Fibroblast of skin of right quadriceps (primary cell): ENCODE measurements at places on chromosomes 3 and 15.

GRCh38 chr15:66231394-66232266 lies 21.9 kb downstream of the MEGF11 start:
- peak; percentile 9 for DNase-seq

GRCh38 chr3:119703820-119704531 lies 1.2 kb downstream of the CFAP91 start:
- DNase-seq: no peak

- peak; percentile 47 for DNase-seq
Observed at GRCh38 chr3:29649815-29650547, 369.1 kb downstream of the RBMS3 start.

DNA sequence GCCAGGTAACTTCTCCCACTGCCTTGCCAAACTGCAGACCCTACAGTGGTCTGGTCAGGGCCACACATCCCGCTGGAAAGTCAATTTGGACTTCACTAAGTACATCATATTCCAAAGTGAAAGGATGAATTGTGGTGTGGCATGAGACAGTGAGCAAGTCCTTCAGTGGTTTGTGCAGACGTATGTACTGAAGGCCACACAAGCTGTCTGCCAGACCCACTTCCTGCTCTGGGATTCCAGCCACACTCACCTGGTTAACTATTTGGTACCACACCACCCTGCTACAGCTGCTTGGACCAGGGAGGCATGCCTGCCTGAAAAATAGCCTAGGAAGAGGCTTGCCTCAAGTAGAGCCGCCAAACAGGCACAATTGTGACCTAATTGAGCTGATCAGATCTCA lies 94.1 kb upstream of the STRIT1 start:
- DNase-seq: no peak

GRCh38 chr3:17257269-17257668 lies 372.5 kb downstream of the PLCL2 start:
- DNase-seq: no peak

DNA sequence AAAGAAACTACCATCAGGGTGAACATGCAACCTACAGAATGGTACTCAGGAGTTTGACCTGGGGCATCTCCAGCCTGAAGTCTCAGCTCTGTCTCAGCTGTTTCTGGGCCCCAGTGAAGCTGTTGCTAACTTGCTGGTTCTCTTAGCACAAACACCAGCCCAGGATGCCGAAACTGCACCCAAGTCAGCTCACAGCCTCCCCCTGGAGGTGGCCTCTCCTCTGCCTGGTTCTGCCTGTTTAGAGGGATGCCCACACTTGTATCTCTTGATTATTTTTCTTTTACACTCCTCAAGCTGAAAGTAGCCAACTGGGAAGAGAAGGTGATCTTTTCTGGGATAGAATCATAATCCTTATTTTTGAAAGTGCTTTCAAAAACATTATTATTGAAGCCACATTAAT lies 289.0 kb upstream of the RASGRP1 start:
- no peak for DNase-seq

GRCh38 chr3:177646749-177647148 lies 449.5 kb upstream of the TBL1XR1 start:
- DNase-seq: no peak

DNA sequence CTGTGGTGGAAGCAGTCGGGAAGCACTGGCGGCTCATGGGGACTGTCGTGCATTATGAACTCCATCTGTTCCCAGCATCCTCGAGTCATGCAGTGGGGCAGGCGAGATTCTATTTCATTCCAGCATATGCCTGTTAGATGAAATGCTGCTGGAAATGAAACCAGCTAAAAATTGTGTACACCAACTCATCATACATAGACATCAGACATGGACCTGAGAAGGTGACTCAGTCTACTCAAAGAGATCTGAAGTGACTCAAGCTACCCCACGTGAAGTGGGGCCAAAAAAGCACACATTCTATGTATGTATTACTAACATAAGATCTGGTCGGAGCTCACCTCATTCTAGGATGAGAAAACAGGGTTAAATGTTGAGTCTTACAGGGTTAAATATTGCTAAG lies 47.5 kb upstream of the FAM98B start:
- peak; percentile 29 for DNase-seq

DNA sequence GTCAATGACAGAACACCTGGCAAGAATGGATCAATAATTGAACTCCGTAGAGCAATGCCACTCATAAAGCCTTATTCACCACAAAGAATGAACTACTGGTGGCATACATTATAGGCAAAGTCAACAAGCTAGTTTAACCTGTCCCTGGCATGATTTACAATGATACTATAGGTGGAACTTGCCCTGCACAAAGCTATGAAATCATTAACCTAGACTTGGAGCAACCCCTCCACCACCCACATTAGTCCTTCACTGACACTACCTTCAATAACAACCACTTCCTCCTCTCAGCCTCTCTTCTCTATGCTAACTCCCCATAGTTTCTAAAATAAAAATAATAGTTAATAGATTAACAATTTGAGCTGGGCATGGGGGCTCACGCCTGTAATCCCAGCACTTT lies 54.4 kb downstream of the ACAP2 start:
- DNase-seq: no peak

DNA sequence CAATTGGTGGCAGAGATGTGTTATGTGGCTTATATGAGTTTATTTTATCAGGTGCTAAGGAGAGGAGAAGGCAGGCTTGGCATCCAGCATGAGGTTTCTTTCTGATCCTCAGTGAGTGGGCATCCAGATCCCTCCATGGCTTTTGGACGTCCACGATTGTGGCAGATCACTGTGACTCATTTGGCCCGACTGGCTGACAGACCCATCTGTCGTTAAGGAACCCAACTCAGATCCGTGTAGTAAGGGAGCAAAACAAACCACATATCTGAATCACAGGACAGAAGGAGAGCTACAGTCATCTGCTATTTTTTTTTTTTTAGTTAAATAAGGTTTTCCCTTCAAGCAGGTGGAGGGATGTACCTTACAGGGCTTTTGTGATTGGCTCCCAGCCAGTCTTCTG lies 197.0 kb upstream of the KCNH8 start:
- no peak for DNase-seq

DNA sequence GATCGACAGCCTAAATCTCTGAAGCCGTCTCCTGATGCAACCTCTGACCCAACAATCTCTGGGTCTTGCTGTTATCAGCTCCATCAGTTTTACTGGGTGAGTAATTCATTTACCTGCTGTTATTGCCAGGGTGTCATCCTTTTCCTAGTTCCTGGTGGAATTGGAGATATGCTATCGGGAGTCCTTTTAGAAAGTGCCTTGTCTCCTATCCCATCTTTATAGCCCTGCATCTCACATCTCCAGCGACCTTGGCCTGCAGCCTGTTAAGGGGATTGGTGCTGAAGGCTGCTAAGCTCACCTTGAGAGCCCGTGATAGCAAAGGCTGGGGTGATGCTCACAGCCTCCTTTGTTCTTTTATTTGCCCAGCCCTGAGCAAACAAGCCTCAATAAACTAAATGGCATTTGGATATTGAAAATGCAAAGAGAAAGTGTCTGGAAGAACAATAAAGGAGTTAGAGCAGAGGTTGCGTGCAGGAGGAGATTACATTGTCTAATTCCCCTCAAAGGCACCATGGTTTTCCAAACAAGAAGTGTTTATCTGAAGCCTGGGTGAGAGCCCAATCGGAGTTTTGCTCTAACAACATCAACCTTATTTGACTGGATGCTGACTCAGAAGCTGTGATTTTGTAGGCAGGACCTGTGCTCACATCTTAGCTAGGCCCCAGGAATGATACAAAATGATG lies 101.8 kb downstream of the RPLP1 start:
- DNase-seq: no peak

GRCh38 chr15:80929225-80929624 lies 60.4 kb downstream of the MESD start:
- DNase-seq: peak; percentile 71

DNA sequence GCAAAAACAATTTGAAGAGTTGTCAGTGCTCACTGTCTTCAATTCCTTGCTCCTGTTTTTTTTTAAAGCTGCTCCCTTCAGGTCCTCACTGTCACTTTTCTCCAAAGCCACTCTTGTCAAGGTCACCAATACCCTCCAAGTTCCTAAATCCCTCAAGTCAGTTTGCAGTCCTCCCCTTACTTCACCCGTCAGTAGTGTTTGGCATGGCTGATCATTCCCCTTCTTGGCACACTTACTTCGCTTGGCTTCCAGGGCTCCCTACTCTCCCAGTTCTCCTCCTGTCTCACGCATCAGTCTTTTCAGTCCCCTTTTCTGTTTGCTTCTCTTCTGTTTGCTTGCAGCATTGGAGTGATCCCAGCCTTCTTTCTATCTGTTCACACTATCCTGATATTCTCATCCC lies 25.5 kb downstream of the PLCL2 start:
- no peak for DNase-seq

GRCh38 chr3:10142707-10143560 lies 1.4 kb downstream of the VHL start:
- DNase-seq: no peak

GRCh38 chr3:10600296-10600714 lies 94.9 kb upstream of the ATP2B2 start:
- DNase-seq: no peak

- no peak for DNase-seq
Observed at GRCh38 chr3:50278123-50278879, 586 bp upstream of the LSMEM2 start.

DNA sequence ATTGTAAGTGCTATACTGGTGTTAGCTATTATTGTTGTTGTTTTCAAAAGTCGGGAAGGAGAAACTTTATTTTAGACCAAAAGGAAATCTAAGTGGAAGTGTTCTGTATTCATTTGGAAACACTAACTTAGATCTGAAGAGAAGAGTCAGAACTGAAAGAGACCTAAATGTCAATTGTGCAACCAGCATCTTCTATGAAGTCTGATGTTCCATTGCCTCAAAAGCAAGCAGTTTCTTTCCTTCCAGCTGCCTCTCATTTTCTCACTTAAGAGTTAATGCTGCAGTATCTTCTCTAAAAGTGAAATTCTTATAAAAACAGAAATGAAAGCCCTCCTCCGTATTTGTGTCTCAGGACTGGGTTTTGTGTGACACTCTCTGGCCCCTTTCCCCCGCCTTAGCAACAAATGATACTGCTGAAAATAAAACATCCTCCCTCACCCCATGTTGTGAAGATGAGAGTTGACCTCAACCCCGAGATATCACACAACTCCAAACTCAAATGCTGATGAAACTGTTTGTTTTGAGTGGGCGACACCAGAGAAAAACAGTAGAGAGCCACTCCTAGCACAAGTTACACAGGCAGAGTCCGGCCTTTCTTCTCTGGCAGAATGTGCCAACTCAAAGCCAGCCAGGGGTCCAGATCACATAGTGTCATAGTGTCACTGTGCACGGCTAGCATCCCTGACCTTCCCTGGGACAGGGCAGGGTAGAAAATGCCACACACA lies 48.9 kb downstream of the GLDN start:
- DNase-seq: no peak

DNA sequence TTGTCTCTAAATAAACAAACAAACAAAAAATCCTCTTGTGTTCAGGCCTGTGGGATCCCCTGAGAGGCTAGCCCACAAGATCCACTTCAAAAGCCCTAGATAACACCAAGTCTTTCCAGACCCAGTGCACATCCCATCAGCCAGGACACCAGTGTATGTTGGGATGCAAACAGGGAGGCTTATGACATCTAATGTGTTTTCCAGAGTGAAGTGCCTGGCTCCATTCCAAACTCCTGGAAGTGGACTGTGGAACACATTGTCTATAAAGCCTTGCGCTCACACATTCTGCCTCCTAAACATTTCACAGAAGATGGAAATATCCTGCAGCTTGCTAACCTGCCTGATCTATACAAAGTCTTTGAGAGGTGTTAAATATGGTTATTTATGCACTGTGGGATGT lies 57.0 kb downstream of the MLH1 start:
- no peak for DNase-seq

DNA sequence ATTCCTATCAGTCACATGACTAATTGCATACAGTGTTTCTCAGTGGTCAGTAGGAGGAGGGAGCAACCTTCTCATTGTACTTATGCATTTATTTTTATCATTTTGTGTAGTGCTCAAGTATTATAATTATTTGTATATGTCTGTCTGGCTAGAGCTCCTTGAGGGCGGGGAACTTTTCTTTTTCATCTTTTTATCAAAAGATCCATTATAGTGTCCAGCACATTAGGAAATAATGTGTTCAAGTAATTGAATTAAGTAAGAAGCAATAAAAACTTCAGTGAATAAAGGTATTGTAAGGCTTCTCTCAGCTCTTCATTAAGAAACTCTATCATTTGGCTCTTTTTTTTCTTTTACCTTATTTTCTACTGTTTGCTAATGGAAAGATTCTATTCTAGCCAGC lies 18.8 kb downstream of the FGF7 start:
- peak; percentile 34 for DNase-seq

- DNase-seq: no peak
Observed at GRCh38 chr3:113194823-113195401, 16.4 kb upstream of the BOC start.

- DNase-seq: no peak
Observed at GRCh38 chr3:88462230-88462629, 312.5 kb downstream of the C3orf38 start.

DNA sequence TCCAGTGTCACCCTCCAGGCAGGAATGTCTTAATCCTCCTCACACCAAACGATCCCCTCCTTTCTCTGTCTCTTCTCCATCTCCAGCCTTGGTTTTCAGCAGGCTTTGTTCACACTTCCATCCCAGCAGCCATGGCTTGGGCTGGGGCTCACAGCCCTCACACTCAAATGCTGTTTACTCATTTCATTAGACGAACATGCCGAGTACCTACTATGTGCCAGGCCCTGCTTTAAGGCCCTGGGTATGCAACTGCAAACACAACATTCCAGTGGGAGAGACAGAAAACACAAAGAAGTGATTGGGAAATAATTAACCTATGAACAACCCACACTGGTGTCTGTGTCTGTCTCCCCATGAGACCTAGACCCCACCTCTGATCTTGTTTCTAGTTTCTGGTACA lies 43.9 kb downstream of the LYZL4 start:
- DNase-seq: no peak

DNA sequence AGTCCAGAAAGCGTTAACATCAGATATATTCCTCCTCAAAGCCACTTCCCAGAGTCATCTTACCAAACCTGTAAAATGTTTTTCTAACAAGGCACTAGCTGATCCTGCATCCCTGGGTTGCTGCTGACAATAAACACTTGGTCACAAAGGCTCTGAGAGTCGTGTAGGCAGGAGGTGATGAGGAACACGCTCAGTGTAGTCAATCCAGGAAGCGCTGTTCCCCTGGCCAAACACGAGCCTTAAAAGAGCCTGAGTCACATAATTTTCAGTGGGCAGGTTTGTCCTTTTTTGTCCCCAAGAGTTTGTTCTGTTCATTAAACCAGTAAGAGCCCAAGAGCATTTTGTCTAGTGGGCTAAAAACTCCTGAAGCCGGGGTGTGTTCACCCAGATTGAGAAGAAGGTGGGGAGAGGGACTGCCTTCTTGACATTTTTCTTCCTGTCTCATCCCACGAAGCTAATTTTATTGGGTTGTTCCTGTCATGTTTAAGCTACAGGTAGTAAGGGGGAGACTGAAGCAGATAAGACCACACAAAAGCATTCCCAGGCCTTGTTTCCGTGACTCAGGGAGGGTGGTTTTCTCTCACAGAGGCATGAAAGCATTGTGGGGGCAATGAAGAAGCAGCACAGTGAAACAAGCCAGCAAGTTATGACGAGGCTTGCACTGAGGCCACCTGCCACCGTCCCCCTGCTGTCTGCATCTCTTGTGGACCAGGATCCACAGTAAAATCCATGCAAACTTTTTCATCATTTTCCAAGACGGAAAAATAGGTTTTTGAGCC lies 73.7 kb downstream of the FOXB1 start:
- DNase-seq: no peak
